Naive thymus-derived CD4-positive, alpha-beta T cell (primary cell): ENCODE measurements at places on chromosomes 13 and 19.

- no peak for DNase-seq
Observed at GRCh38 chr13:108070491-108070890, 144.8 kb downstream of the LIG4 start.

DNA sequence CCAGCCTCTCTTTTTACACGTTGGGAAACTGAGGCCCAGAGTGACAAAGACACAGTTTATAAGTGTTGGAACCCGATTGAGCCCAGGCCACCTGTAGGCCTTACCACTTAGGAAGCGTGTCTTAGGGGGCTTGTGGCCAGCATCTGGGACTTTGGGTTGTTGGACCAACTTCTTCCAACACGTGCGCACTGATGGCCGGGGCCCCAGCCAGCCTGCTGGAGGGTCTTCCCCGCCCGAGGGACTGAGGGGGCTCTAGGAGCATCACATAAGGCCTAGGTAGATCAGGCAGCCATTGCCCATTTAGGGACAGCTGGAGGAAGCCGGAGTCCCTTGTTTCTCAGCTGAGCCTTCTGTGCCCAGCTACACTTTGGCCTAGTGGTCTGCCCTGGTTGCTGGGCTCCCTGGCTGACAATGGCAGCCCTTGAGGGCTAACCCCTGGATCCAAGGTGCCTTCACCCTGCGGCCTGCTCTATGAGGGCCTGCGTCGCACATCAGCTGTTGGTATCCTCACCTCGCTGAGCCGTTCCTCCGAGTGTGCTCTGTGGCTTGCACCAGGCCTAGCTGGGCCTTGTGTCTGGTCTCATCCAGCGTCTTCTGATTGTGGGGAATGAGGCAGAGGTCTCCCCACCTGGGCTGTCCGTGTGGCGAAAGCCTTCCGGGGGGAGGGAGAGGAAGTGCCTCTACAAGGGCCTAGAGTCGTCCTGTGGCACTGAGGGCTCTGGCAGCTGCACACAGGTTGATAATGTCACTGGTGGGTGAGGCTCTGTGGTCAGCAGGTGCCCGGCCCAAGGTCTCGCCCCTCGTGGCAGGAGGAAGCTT is 1.2 kb downstream of the RAB11B start:
- no peak for DNase-seq

DNA sequence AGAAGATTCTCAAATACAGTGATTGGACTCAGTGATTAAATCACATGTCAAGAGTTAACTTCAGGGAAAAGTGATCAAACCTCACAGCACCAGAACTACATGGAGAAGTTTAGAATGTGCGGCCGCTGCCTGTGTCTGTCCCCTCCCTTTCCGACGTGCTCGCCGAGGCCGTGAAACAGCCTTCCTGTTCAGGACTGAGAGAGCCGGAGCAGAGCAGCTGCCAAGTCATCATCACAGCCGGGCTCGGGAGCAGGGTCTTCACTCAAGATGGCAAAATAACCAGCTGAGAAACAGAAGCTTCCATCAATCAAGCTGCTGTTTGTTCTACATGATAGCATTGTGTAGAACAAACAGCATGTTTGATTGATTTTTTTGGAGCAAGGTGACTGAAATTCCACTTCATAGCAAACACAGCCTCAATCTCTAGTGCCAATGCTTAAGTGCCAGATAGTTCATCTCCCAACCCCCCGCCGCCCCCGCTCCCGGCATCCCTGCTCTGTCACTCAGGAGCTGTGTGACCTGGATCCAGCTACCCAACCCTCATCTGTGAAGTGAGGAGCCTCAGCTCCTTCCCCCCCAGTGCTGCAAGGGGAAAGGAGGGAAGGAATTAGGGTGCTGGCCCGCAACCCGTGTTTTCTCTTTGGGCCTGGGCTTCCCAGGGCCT is 70.6 kb downstream of the HSPH1 start:
- no peak for DNase-seq

- no peak for DNase-seq
Observed at GRCh38 chr19:40596608-40597328, 4.4 kb upstream of the LTBP4 start.

GRCh38 chr13:41018602-41018948 is 541 bp downstream of the ELF1 start:
- DNase-seq = no peak
